A549 (cell line): ENCODE measurements at places on chromosomes 1 and 21.

DNA sequence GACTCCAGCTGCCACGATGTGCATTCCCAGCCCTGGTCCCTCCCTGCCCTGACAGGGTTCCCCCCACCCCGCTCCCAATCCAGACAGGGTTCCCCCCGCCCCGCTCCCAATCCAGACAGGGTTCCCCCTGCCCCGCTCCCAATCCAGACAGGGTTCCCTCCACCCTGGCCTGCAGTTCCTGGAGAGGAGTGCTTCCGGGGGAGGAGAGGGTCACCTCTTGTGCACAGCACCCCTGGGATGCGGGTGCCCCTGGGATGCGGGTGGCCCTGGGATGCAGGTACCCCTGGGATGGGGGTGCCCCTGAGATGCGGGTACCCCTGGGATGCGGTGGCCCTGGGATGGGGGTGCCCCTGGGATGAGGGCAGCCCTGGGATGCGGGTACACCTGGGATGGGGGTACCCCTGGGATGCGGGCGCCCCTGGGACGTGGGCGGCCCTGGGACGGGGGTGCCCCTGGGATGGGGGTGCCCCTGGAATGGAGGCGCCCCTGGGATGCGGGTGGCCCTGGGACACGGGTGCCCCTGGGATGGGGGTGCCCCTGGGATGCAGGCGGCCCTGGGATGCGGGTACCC is 36.7 kb upstream of the SLC19A1 start:
- DNase-seq = no peak

DNA sequence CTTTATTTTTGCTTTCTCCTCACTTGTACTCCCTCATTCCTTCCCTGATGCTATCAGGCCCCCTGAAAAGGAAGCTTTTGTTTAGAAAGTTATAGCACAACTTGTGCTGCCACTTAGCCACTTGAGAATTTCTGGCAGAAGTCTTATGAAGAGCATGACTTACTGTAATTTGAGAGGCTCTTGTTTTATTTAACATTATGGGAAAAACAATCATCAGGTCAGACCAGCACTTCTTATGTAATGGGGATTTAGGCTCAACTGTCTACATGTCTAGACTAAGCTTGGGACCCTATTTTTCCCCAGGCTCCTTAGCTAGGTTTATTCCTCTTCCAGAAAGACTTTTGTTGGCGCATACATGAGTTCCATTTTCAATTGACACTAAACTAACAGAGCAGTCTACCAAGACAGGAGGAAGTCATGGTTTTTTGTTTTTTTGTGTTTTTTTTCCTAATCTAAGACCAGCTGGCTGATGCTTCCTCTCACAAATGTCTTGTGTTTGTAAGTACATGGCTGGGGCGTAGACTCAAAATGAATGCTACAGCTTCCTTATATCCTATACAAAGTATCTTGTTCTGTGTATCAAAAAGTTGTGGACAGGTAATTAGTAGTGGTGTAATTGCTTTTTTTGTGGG is 31.5 kb downstream of the TNFSF4 start:
- no peak for DNase-seq

- DNase-seq = no peak
Observed at GRCh38 chr1:86375688-86376087, 20.4 kb downstream of the ODF2L start.

GRCh38 chr1:173478094-173478674 is 1.0 kb downstream of the PRDX6 start:
- DNase-seq = peak; percentile 58

GRCh38 chr1:78269591-78269990 is 221.2 kb upstream of the PTGFR start:
- DNase-seq = no peak

GRCh38 chr21:18248171-18248570 is 3.5 kb downstream of the CHODL start:
- no peak for DNase-seq
